ENCODE measurements at places on chromosomes 6 and 20. TPM values are rescaled to one million over a fixed set of nuclear protein-coding genes. Genes with fewer than 3 reads are reported as not detected.

DNA sequence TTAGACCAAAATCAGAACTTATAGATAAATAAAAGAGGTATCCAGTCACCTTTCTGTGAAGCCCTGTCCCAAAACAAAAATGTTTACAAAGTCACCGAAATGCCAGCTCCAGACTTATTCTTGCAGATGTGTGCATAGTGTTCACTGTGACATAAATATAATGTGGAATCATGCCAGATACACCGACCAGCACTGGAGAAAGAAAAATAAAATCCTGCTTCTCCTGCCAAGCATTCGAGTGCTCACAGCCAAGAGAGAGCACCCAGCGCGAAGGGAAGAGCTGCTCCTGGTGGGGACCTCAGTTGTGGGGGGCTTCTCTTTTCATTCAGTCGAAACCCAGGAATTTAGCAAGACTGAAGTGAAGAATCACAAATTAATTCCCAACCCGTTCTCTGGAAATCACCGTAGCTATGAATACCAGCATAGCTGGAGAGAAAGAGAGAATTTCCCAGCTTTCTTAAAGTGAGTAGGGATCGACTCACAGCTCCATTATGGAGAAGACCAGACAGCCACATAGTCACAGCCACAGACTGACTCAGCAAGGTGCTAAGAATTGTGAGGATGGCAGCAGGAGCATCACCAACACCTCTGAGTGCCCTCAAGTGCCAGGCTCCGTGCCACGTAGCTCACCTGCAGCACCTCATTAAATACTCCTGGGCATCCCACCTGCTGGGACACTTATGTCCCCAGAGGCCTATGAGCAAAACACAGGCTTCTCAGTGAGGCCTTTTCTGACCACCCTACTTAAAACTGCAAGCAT is 33.2 kb downstream of the BFSP1 start:
- no peak for DNase-seq
- H3K36me3 ChIP-seq: no peaks in the 10 kb centered on the region
- H3K4me3 ChIP-seq: no peak overlapping the region

TBXT gene
- not detected for total RNA-seq

VSTM2L gene
- total RNA-seq: 1.9 TPM

RAB32 gene
- total RNA-seq: 10.4 TPM

TUBE1 gene
- 27.7 TPM for total RNA-seq

ANKEF1 gene
- total RNA-seq: 9.7 TPM

CPNE5 gene
- 0.12 TPM for total RNA-seq

HLA-DPB1 gene
- total RNA-seq: 37.6 TPM

LCA5 gene
- 3.3 TPM for total RNA-seq

All from GM23338 (cell line).